GOT3 (cell line): ENCODE measurements at places on chromosomes 1 and 21.

DNA sequence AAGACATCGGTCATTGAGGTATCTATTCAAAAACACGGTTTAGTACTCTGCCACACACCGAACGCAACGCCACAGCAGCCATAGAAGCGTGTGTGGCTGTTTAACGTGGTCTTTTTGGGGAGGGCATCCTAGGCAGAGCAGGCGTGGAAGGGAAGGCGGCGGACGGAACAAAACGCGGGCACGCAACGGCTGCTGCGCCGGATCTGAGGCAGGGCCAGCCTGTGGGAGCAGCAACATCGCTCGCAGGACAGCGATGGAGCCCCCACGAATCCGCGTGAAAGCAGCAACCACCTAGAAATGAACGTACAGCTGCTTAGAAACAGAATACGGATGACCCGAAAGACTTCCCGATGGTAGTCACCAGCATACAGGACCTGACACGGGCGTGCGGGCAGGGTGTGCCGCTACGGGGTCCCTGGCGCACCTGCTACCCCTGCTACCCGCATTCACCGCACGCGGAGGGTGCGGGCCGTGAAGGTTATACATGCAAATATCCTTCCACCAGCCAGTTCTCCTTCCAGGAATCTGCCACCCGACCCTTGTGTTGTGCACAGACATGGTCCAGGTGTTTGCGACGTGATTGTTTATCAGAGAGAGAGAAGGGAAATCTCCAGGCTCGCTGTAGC is 114.4 kb upstream of the COL6A1 start:
- no peak for DNase-seq

- no peak for DNase-seq
These were observed 661.8 kb downstream of the MATN1 start for GRCh38 chr1:30061292-30062220.

DNA sequence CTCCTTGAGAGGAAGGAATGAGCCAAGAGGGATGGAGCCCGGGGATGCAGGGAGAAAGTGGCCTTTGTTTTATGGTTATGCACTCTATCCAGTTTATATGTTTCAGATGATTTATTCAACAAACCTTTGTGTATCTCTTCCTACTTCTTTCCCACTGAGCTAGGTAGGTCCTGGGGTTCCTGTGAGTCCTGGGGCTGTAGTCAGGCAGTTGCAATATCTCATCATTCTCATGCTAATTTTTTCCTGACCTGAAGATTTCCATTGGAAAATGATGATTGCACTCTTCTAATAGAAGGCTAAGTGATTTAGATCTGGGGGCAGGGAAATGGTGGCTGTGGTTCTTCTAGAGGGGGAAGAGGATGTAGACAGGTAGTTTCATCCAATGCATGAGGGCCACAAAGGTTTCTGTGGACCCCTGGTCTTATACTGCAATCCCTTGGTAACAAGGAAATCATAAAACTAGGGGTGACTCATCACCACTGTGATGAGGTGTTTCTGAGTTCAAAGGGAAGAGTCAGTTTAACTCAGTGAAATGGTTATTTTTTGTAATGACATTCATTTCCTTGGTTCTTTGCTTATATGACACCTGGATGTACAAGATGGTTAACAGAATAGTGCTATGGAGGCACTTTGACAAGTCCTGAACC is 20.2 kb downstream of the B3GALT5 start:
- DNase-seq, result no peak

DNA sequence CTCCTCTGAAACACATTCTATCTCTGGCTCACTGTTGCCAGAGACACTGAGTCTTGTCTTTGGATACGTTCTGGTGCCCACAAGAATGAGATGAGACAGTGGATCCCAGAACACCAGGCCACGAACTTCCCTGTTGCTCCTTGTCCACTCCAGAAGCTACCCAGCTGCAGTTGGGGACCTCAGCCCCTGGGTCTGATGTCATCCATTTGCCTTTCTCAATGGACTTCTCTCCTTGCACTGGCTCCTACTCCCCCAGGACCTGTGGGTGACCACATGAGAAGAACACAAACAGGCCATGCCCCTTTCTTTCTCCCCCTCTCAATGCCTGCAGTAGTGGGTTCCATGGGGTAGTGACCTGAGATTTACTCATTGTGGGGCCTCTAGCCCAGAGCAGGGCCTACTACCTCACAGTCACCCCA is 5.9 kb downstream of the NBPF1 start:
- DNase-seq, result no peak

DNA sequence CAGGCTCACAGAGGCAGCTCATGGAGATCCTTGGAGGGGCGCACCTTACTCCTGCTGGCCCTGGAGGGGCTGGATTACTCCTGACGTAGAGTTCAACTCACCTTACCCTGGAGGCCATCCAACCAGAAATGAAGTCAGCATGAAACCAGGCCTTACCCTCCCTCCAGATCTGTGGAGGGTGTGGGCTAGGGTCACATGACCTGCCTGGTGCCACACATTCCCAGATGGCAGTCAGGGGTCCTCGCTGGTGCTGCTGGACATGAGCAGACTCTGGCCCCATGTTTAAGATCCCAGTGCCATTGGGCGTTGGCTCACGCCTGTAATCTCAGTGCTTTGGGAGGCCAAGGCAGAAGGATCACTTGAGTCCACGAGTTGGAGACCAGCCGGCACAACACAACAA is 4.5 kb downstream of the C21orf58 start:
- no peak for DNase-seq

DNA sequence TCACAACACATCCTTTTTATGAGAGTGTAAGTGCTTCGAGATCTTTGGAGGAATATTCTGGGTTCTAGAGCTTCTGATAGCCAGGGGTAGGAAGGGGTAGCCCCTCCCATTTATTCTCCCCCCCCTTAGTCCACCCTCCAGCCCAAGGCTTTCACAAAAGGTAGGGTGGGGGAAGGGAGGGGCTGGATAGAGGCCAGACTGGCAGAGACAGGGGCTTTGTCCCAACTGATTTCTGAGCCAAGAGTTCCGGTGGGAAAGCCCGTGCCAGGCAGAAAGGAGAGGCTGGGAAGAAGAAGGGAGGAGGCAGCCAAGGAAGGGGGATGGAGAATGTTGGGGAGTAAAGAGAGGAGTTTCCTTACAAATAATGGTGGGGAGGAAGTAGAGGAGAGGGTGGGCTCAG is 3.1 kb downstream of the BCAN start:
- no peak for DNase-seq

DNA sequence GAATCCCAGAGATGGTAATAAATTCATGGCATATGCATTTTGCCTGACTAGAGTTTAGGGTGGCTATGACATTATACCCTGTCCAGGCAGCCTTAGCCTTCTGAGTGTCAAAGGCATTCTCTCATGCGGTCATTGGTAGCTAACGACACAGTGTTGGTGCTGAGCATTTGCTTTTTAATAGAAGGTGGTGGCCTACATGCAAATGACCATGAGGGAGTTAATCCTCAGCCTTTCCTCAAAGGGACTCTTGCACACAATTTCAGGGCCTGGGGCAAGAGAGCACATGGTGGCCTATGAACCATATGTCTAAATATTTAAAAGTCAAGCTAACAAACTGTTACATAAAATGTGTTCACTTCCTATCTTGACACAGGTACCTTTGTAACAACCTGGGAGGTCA is 30.9 kb upstream of the KCNA10 start:
- DNase-seq, result no peak

DNA sequence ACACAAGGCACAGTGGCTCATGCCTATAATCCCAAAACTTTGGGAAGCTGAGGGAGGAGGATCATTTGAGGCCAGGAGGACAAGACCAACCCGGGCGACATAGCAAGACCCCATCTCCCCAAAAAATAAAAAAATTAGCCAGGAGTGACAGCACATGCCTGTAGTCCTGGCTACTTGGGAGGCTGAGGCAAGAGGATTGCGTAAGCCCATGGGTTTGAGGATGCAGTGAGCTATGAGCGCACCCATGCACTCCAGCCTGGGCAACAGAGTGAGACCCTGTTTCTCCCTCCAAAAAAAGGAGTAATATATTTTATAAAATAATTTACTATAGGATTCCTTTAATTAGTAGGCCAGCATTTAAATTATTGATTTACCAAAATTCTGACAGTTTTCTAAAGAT is 89.8 kb downstream of the ACBD6 start:
- DNase-seq, result no peak

- peak; percentile 22 for DNase-seq
These were observed 39.7 kb downstream of the PALMD start for GRCh38 chr1:99685516-99686180.

DNA sequence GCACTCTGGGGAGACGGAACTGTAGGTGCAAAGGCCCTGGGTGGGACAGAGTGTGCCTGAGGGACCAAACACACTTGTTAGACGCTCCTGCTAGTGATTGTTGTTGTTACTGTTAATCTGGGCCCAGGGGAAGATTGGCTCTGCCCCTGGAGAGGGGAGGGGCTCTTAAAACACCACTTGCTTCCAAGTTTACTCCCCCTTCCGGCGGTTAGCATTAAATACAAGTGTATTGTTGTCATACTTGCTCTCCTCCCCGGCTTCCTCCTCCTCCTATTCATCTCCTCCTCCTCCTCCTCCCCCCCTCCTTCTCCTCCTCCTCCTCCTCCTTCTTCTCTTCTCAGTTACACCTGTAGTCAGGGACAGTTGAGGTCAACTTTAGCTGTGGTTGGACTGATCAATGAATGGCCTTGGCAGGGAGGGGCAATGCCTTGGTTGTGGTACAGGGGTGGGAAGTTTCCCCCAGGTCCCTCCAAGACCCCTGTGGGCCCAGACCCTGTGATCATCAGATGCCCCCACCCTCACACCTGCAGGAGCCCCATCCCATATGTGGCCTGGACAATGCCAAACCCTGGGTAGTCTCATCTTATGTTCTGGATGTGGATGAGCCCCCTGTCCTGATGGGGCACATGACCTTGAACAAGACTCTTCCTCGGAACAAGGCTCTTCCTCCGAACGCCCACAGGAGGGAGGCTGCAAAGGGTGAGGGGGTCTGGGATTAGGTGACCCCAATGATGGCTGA is 217.3 kb downstream of the PTPRU start:
- no peak for DNase-seq

DNA sequence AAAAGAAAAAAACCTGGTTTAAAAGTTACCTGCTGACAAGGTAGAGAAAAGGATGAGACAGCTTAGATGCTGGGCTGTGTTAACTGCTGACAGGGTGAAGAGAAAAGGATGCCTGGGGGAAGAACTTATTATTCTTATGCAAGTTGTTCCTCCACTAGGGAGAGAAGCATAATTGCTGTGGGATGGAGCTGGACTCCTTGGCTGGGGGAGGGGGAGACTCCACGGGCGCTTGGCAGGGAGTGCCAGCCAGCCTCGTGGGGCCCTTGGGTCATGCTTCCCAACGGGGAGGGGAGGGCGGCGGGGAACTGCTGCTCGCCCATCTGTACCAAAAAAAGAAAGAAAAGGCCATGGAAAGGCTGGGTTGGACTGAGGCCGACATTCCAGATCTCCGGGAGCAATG is 47.2 kb downstream of the SYCP1 start:
- no peak for DNase-seq

GRCh38 chr1:232014941-232015340 is 388.4 kb downstream of the DISC1 start:
- no peak for DNase-seq

- DNase-seq, result no peak
These were observed 33.0 kb upstream of the ID3 start for GRCh38 chr1:23592209-23592892.

DNA sequence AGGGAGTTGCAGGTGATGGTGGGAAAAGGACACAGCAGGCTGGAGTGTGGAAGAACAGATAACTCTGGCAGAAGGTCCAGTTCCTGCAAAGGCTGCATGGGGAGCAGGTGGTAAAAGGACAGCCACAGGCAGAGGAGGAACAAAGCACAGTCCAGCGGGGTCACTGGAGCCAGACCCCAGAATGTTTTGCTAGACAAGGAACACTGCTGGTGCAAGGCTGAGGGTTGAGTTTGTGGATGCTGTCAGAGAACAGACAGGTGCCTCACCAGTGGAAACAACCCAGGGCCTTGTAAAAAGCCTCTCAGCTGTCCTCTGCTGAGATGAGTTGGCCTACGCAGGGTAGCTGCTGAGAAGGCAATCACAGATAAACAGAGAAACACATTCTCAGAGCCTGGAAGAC is 101.7 kb downstream of the SSBP3 start:
- no peak for DNase-seq

DNA sequence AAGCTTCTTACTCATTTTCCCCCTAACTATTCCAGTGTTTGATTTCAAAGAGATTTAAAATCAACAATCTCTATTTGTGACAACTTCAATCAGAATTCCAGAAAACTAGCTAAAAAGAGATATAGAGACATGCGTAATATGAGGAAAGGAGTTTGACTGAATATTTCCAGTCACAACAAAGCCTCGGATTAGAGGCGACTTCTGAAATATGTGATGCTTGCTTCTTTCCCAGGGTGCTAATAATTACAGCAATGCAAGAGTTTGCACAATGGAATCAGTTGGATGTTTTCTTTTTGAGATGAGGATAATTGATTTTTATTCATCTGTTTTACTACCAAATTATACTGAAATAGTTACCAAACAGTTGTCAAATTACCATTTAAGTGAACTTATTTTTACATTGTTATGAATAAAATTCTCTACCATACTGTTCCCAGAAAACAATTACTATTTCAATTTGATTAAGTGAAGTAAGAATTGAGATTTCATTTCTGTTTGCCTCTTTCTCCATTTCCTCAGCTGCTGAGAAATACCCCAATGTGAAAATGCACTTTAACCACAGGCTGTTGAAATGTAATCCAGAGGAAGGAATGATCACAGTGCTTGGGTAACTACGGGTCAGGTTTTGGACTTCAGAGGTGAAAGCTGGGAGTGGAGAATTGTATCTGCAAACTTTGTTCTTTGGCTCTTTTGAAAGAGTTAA is 28.1 kb downstream of the KMO start:
- DNase-seq, result no peak

DNA sequence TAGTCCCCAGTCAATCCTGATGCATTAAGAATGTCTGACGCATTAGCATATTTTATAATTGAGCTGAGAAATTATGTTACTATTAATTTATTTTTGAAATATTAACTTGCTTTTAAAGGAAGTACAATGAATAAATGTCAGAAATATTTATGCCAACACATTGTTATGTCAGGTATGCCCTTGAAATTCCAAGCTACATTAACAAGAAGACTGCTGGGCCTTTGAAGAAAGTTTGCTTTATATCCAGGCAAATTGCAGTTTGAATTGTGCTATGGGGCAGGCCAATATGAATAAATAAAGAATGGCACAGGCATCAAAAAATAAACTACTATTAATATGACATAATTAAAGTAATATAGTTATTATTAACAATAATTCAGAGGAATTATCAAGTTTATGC is 1391.3 kb downstream of the PLA2G4A start:
- DNase-seq, result no peak

- DNase-seq, result no peak
These were observed 363.6 kb downstream of the PBX1 start for GRCh38 chr1:164922585-164922984.

DNA sequence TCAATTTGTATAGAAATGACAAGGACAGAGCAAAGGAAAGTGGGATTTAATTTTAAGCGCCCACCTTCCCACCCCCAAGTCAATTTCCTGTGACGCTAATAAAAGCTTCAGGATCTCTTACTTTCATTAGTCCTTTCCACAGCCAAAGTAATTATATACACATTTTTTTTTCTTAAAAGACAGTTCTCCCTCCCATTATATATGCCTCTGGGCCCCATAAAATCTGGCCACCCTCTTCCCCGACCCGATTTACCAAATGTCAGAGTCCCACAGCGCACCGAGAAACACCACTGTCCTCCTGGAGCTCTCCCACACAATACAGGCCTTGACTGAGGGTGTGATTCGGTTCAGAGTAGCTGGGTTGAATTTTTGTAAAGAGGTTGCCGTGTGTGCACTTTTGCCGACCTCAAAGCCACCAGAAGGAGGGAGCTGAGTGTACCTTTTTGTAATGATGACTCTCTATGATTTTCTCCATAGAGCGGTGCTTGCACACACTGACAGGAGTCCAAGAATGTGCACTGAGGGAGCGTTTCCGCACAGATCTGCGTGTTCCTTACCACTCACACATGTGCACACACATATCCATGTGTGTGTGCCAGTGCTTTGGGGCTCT is 26.2 kb upstream of the IL10 start:
- DNase-seq, result no peak
